NCI-H2029 (cell line): ENCODE measurements at places on chromosomes 3 and 15.

GRCh38 chr3:14899993-14900618 lies 47.3 kb upstream of the NR2C2 start:
- no peak for DNase-seq

GRCh38 chr3:12224181-12225147 lies 64.4 kb upstream of the PPARG start:
- DNase-seq: no peak

DNA sequence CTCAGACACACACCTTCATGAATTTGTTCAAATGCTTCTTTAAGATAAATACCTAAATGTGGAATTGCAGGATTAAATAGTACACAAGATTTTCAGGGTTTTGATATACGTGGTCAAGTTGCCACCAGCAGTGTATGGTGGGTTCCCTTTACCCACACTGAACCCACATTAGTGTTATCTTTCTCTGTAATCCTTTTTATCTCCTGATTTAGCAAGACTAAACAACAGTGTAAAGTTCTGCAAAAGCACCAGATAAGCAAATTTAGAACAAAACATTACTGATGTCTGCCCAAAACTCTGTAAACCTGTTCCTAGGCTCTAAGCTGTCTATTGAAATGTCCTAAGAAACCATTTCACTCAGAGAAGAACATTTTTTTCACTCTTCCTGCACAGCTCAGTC lies 352.9 kb downstream of the FHIT start:
- no peak for DNase-seq

- DNase-seq: no peak
Measured at GRCh38 chr15:59751552-59752413, 62.7 kb upstream of the BNIP2 start.

DNA sequence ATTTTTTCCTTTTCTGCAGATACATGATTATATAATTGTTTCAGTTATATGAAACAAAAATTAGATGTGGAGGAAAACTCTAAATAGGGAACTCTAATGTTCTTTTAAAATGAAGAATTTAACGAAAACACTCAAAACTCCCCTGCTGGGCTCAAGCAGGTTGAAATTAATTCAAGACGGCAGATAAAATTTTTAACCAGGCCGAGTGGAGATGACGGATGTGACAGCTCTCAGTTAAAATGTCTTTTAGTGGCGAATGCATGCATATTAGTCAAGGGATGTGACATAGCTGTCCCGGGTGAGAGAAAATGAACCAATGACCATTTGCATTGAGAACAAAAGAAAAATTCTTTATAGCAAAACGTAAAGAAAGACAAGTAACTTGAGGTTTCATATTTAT lies 110.1 kb downstream of the ROBO2 start:
- DNase-seq: no peak

DNA sequence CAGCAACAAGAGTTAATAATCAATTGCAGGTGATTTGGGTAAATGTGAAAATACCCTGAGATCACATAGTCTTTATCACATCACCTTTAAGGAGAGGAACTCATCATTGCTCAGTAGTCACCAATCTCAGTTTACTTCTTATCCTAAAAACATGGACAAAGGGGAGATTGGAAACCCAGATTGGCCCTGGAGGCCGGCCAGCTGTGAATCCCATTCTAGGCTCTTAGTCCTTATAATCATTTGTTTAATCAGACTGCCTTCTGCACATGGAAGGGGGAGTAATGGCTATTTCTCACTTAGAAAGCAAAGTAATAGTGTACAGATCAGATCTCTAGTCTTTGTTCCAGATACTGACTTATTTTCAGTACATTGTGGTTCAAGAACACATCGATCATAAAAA lies 37.2 kb upstream of the CPB1 start:
- no peak for DNase-seq

GRCh38 chr15:54481819-54482218 lies 503.6 kb downstream of the UNC13C start:
- DNase-seq: no peak

- no peak for DNase-seq
Measured at GRCh38 chr15:98700519-98700918, 52.2 kb downstream of the IGF1R start.

- peak; percentile 44 for DNase-seq
Measured at GRCh38 chr3:12449889-12450682, 34.2 kb upstream of the TSEN2 start.

DNA sequence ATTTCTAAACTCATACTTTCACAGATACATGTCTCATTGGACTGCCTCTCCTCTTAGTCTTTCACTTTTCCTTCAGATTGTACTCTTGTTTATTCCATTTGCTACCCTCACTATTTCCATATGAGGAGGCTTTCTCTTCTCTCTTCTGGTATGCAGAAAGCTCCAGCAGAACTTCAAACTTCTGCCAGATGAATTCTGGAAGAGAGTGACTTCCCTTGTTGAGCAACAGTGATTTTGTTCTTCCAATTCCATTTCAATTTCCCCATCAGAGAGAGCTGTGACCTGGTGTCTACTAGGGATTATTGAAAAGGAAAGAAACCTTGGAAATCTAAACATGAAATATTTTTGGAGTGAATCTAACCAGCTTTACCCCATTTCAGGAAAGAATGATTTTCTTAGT lies 523.2 kb upstream of the ZNF717 start:
- DNase-seq: no peak

GRCh38 chr15:58441376-58442070 lies 9.7 kb downstream of the LIPC start:
- DNase-seq: no peak

DNA sequence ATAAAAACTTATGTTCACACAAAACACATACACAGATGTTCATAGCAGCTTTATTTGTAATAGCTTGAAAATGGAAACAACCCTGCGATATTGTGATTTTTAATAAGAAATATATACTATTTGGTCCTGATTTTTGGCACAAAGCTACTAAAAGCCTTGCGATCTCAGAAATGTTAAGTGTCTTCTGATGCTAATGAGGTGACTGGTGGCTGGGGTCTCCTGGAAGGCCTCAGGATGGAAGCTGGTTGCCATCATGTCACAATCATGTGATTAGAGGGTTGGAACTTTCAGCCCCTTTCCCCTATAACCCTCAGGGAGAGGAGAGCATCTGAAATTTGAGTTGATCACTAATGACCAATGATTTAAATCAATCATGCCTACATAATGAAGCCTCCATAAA lies 278.4 kb upstream of the UBE2E1 start:
- DNase-seq: no peak

GRCh38 chr15:39125904-39126303 lies 455.0 kb upstream of the THBS1 start:
- no peak for DNase-seq

- no peak for DNase-seq
Measured at GRCh38 chr15:36108541-36108940, 470.9 kb upstream of the CDIN1 start.

DNA sequence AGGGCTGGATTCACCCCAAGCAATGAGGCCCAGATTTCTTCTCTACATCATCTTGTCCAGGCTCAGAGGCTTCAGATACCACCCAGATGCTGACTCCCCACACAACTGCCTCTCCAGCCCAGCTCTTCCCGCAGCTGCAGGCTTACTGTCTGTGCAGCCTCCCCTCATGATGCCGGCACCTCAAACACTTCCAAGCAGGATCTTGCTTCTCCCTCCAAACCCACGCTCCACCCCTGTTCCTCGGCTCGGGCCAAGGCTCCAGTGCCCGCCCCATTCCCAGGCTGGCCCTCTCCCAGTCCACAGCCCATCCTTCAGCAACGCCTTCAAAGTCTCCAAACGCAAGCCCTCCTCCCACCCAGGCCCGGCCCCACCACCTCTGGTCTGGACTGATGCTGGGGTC lies 159.2 kb upstream of the LINGO1 start:
- no peak for DNase-seq

DNA sequence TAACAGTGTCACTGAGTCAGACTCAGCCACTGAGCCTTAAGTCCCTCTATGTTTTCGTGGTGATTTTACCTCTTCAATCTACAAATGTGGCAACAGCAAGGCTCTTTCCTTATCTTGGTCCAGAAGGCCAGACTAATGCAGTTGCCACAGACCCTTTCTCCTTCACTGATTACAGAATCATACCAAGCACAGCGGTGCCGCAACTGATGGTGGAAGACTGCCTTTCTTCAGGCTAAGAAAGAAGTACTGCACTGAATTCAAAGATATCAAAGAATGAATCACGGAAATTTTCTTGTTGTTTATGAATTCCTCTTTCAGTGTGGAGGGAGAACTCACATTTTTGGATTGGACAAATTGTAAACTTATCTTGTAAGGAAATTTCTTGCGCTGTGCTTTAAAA lies 18.6 kb downstream of the DCP1A start:
- DNase-seq: no peak

GRCh38 chr3:129553719-129554118 lies 10.7 kb downstream of the H1-8 start:
- no peak for DNase-seq

DNA sequence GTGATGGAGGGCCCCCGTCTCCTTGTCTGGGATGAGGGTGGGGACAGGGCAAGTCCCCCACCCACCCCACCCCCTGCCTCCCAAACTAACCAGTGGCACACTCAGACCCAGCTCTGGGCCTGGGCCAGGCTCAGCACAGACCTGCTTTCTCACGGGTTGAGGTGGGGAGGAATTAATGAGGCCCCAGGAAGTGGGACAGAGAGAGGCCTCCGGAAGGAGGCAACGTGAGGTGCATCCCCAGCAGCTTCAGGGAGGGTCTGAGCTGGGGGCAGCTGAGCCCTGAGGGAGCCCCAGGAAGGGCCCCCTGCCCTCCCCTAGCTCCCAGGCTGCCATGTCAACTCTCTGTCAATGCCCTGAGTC lies 15.0 kb upstream of the GNAI2 start:
- no peak for DNase-seq

- DNase-seq: no peak
Measured at GRCh38 chr3:184832044-184832443, 20.1 kb downstream of the VPS8 start.

DNA sequence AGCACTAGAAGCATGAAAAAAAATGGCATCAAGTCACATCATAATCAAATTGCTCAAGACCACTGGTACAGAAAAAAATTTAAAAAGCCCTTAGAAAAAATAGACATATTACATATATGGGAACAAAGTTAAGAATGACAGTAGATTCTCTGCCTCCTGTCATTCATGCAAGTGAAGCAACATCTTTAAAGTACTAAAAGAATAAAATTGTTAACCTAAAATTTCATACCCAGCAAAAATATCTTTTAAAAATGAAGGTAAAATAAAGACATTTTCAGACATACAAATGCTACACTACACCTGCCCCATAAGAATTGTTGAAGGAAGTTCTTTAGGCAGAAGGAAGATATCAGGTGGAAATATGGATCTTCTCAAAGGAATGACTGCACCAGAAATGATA lies 55.9 kb downstream of the THSD4 start:
- DNase-seq: no peak

DNA sequence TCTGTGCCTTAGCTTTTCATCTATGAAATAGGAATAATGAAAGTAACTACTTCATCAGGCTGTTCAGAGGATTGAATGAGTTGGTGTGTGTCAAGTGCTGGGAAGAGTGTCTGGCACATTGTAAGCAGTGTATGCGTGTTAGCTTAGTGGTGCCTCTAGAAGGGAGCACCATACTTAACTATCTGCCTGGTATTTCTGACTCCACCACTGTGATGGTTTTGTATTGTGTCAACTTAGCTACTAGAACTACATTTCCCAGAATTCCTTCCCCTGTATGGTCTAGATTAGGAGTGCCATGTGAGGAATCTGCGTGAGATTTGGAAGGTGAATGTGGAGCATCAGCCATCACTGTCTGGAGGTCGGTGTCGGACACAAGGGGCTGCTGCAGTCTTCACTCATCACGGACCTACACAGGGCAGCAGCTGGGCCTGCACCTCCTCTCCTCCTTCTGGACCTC lies 115.4 kb upstream of the GALNT15 start:
- peak; percentile 32 for DNase-seq

GRCh38 chr3:154431043-154431442 lies 1.1 kb upstream of the GPR149 start:
- no peak for DNase-seq

DNA sequence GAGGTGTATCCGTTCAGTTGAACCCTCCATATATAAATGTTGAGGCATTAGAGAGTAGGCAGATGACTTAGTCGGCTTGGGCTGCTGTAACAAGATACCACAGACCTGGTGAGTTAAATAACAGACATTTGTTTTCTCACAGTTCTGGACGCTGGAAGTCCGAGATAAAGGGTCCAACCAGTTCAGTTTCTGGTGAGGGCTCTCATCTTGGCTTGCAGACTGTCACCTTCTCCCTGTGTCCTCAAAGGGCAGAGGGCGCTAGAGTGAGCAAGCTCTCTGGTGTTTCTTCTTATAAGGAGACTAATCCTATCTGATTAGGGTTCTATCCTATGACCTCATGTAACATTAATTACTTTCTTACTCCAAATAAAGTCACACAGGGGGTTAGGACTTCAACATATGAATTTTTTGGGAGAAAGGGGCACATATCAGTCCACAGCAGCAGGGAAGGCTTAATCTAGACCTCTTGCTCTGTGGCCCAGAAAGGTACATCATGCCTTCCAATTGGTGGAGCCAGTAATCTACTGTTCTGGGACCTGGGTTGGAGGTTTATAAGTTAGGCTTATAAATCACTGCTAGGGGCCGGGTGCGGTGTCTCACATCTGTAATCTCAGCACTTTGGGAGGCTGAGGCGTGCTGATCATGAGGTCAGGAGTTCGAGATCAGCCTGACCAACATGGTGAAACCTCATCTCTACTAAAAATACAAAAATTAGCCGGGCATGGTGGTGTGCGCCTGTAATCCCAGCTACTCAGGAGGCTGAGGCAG lies 26.3 kb upstream of the SLC28A2 start:
- DNase-seq: no peak

DNA sequence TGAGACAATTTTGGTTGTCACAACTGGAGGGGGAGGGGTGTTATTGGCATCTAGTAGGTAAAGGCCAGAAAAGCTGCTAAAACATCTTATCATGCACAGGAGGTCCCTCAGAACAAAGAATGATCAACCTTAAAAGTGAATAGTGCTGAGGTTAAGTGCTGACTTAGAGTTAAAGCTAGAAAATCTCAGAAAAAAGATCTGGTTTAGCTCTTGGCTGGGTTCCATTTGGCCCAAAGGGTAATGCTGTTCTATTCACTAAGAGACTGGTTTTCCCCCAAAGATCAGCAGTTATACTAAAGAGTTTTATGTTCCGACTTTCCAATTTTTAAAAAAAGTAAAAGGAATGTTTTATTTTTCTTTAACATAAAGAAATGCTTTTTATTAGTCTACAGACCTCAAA lies 15.6 kb downstream of the DCBLD2 start:
- DNase-seq: no peak

GRCh38 chr3:194343561-194343893 lies 7.6 kb downstream of the CPN2 start:
- DNase-seq: no peak

- no peak for DNase-seq
Measured at GRCh38 chr15:99303907-99304306, 52.6 kb downstream of the LRRC28 start.

- DNase-seq: no peak
Measured at GRCh38 chr3:173957646-173958045, 560.1 kb downstream of the NLGN1 start.

DNA sequence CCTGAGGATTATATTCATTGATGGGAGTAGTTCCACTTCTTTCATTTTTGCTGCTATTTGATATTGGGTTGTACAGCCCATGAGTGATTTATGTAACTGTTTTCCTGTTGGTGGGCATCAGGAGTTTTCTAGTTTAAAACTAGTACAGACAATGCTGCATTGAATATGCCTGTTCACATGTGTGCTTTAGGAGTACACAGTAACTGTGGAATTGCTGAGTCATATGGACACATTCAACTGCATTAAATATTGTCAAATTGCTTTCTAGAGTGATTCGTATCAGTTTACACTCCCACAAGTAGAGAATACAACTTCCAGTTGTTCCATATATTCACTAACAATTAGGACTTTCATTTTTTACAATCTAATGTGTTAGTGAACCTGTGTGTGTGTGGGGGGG lies 59.8 kb upstream of the THSD4 start:
- DNase-seq: no peak
